Left renal pelvis (tissue), 4 donors: ENCODE measurements at places on chromosomes 7 and 10.

DNA sequence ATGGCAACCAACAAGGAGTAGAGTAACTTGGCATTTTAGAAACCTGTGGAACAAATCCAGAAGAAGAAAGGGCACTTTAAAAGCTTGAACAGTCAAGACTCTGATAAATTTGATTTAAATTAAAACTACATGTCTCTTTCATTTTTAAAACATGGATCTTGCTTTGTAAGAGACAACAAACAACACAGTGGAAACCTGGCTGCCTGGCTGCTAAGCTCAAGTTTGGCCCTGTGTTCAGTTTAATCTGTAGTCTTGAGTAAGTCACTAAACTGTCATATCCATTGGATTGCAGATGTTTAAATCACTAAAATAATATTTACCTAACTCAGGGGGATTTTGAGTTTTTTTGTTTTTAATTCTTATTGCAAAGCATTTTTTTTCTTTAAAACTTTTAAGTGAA lies 374.9 kb upstream of the SEMA3D start:
- no peak for DNase-seq

DNA sequence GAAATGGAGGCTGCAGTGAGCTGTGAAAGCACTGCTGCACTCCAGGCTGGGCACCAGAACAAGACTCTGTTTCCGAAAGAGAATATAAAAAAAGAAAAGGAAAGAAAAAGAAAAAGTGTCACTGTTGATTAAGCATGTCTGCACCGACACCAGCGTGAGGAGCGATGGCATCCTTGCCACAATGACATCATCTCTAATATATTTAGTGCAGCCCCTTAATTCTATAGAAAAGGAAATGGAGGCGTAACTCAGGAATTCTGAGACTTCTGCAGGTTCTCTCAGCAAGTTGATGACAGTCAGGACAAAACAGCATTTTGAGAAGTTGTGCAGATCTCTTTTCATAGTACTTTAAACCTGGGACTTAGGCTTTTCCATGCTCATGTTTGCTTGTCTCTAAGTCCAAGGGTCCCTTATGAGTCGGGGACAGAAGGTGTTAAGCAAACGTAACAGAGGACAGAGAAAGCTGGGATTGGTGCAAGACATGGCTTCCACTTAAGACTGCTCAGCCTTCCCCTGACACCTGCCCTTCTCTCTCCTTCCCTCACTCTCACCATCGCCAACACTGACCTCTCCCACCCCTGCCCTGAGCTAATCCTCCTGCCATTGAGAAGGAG lies 16.9 kb upstream of the ANKRD1 start:
- no peak for DNase-seq

GRCh38 chr10:130022511-130023299 lies 58.6 kb upstream of the EBF3 start:
- no peak for DNase-seq

DNA sequence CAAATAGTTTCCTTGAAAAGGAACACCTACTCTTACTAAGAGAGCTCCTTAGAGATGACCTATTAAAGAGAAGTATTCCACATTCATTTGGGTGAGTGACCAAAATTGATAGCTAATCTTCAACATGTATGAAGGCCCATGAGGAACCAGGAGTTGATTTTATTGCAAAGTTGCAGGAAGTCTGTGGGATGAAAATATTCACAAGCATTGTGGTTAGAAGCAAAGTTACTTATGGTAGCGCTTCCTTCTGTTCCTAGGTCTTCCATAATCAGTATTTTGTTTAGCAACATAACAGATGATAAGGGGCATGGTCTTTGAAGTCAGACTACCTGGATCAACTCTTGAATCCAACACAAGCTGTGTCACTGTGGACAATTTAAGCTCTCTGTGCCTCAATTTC lies 164.5 kb downstream of the DGKB start:
- no peak for DNase-seq

GRCh38 chr7:116981939-116982338 lies 28.6 kb downstream of the ST7 start:
- no peak for DNase-seq

GRCh38 chr10:28879875-28880682 lies 202.8 kb downstream of the BAMBI start:
- DNase-seq = no peak

DNA sequence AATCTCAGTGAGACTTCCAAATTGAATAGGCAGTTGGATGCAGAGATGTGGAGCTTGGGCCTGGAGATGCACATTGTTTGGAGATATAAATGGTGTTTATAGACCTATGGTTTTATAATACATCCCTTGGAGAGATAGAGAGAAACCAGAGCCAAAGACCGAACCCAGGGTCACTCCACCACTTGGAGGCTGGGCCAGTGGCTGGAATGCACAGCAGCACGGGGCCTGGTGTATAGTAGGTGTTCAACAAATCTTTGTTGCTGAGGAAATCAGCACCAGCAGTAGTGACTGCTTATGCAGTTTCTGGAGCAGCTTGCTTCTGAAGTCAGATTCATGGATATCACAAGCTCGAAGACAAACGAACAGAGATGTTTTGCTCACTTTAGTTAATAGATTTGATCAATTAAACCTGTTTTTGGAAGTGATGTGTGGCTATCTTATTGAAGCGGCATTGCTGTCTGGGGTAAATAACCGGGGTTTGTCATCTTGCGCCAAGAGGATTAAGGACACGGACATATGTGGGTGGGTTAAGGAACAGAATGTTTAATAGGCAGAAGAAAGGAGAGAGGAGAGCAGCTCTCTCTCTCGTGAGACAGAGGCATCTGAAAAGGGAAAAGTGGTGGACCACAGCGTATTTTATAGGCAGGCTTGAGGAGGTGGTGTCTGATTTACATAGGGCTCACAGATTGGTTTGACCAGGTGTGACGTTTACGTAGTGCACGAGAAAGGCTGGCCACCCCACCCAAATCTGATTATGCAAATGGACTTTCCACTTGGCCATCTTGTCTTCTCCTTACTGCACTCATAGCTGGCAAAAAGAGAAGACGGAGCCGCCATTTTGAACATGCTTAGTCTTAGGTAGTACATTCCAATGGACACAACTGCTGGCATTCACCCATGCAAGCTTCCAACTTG lies 11.1 kb downstream of the RBP4 start:
- no peak for DNase-seq

GRCh38 chr10:77030974-77031373 lies 606.6 kb downstream of the KCNMA1 start:
- no peak for DNase-seq

- DNase-seq = peak; percentile 85
Observed at GRCh38 chr7:64313740-64314491, at the start of gene ZNF736. Gene ZNF736, plus strand, starts transcription at chr7:64313961. Its CDS starts 190 bp downstream, at chr7:64314151.

- DNase-seq = no peak
Observed at GRCh38 chr7:99102809-99103690, 40.9 kb downstream of the SMURF1 start.

DNA sequence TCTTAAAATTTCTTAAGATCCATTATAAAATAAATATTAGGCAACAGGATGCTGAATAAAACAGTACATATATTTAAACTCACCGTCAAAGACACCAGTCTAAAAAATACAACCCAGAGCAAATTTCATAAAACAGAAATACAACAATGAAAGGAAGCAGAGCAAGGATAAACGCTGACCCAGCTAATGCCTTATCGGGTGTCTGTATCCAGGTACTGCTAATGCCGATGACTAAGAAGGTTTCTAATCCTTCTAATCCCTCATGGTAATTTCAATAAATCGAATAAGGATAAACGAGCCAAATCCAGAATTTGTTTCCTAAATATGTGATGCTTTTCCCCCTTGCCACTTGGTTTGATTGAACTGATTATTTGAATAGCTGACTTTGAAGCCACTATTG lies 1.7 kb downstream of the HYCC1 start:
- no peak for DNase-seq

GRCh38 chr10:30727524-30727923 lies 98.0 kb upstream of the LYZL2 start:
- no peak for DNase-seq

DNA sequence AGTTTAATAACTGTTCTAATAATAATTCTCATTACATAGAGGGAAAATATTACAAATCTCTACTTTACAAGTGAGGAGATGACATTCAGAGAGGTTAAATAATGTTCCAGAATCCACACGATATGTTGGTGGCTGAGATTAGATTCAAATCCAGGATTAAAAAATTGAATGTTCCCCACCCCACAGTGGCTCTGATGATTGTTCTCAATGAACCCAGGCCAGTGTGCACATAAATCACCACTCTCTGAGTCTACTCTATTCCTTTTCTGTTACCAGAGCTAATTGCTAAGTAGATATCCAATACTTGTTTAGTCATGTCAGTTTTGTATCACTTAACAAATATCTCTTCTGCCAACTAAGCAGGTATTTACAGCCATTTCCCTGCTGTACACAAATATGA lies 281.0 kb downstream of the ABCA13 start:
- DNase-seq = no peak

DNA sequence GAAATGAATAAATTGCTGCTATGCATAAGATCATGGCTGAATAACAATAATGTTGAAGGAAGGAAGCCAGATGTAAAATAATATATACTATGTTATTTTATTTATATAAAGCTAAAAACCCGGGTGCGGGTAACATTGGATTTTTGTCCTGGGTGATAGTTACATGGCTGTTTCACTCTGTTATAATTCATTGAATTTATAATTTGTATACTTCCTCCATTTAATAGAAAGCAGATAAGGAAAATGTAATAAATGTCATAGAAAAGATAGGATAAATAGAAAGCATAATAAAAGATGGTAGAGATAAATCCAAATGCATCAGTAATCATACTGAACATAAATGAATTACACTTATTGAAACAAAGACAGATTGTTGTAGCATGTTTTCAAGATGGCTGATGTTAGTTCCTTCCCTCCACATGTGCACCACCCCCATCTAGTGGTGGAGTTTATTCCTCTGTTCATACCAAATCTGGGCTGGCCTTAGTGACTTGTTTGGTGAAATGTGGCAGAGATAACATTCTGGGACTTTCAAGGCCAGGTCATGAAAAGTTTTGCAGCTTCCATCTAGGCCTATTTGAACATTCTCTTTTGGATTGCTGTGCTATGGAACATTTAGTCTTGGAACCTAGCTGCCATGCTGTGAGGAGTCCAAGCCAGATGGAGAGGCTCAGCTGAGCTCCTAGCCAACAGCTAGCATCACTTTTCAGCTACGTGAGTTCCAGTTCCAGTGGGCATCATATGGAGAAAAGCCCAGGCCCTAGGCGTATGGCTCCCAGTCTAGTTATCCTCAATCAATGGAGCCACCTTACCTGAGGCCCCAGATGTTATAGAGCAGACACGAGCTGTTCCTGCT lies 46.9 kb downstream of the AHCYL2 start:
- no peak for DNase-seq

DNA sequence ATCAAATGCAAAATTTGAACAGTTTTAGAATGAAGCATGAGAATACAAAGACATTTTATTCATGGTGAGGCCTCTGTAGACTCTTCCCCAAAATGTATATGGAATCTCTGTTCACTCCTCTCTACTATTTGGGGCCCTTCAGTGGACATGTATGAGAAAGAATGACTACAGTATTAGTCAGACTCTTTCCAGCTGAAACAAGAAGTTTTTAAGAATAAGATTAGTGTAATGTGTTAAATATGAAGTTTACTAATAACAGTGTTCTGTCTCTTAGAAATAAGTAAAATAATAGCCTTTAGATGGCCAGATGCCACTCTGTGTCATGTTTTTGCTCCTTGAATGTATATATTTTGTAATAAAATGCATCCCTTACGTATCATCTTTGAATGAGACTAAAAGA lies 585.6 kb downstream of the SUGCT start:
- no peak for DNase-seq

DNA sequence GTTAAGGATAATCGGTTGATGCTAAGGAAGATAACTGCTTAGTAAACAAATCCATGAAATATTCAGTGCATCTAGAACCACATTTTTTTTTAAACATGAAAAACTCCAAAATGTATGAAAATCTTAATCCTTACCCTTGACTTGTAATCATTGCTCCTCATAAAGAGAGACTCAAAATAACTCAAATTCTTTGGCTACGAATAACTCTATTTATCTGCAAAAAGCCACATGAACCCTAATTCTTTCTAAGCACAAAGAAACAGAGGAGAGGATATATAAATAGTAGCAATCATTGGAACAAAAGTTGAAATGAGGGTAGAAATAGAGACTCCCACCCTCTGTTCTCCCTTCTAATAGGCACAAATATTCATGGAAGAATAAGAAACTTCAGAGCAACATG lies 40.2 kb downstream of the ANK3 start:
- no peak for DNase-seq

- no peak for DNase-seq
Observed at GRCh38 chr10:94043431-94043990, 49.8 kb downstream of the PLCE1 start.

GRCh38 chr10:125264091-125264490 lies 103.7 kb upstream of the CTBP2 start:
- no peak for DNase-seq

- no peak for DNase-seq
Observed at GRCh38 chr7:142932386-142933091, 1.0 kb downstream of the TRPV5 start.

- DNase-seq = no peak
Observed at GRCh38 chr10:35037104-35037503, 53.0 kb downstream of the CUL2 start.

DNA sequence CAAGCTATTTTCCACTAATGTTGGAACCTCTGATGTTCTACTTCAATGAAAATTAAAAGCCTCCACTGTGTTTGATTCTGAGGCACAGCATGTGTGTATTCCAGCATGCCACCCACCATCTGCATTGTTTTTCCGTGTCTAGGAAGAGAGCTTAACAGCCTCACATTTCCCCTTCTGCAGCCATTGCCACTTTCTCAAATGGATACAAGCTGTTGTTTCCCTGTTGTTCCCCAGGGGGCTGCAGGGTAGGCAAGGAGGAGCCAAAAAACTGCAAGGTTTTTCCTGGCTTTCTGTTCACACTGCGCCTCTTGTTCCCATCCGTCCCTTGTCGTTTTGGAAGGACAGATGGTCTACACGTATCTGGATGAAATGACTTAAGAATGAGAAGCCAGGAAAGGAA lies 72.3 kb upstream of the DNAJB12 start:
- DNase-seq = no peak

GRCh38 chr10:15857107-15857575 lies 3.2 kb downstream of the MINDY3 start:
- no peak for DNase-seq

DNA sequence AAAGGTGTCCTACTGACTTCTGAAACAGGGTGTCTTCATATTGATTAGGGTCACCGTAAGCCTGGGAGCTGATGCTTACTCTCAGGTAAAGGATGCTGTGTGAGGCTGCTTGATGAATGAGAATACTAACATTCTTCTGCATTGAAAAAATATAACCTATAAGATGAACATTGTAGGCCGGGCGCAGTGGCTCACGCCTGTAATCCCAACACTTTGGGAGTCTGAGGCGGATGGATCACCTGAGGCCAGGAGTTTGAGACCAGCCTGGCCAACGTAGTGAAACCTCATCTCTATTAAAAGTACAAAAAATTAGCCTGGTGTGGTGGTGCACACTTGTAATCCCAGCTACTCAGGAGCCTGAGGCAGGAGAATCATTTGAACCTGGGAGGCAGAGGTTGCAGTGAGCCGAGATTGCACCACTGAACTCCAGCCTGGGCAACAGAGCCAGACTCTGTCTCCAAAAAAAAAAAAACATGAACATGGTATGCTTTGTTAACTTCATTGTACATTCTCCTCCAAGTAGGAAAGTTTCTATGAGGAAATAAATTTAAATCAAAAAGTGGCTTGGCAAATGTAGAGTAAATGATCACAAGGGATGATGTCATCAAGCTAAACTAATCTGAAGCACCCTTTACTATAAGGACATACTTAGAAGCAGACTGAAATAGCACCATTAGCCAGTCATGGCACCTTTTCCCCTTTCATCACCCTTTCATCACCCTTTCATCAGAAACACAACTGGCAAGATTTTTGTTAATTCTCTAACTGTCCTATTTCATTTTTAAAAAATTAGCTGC lies 1.5 kb upstream of the BRAF start:
- no peak for DNase-seq

- no peak for DNase-seq
Observed at GRCh38 chr10:16606421-16606820, 84.7 kb upstream of the C1QL3 start.
